ENCODE measurements at places on chromosomes 4 and X. TPM values are rescaled to one million over a fixed set of nuclear protein-coding genes. Genes with fewer than 3 reads are reported as not detected.
A peak's percentile ranks its signal among the peaks of the same experiment; 100 is the strongest.

GRCh38 chrX:87409113-87409841 lies 108.3 kb upstream of the KLHL4 start:
- peak; percentile 3 for DNase-seq

The CABS1 gene
- not detected for total RNA-seq

DNA sequence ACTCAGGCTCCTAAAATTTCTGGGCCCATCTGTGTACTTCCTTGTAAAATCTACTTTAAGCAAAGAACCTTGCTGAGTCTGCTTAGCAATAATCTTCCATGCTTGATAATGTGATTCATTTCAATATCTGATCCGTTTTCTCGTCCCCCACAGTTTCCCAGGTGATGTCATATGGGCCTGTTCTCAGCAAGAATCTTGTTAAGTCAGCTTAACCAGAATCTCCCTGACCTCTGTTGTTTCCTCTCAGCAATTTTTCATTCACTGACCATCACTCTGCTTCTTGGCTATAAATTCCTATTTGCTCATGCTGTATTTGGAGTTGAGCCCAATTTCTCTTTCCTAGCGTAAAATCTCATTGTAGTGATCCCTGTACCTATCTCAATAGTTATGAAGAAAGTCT lies 13.9 kb downstream of the CSN2 start:
- no peak for DNase-seq

The TMEM129 gene
- total RNA-seq, result 9.2 TPM

DNA sequence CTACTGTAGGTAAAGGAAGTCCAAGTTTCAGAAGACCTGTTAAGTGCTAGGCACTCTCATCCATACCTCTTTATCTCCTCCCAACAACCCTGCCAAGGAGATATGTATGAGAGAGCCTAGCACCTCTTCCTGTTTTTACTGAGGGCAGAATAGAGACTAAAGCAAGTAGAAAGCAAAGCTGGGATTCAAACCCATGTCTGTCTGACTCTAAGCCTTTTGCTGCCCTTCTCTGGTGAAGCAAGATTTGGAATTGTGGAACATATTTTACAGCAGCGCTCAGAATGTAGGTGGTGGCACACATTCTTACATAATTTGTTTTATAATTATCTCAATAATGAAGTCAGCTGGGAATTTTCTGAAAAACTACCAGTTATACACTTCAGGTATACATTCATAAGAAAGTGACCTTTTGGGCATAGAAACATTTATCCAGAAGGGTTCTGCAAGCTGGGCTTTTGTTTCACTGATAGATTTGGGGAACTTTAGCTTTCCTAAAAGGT lies 41.7 kb downstream of the SEPTIN11 start:
- DNase-seq, result no peak

The KIAA1210 gene
- total RNA-seq, result 0.10 TPM

DNA sequence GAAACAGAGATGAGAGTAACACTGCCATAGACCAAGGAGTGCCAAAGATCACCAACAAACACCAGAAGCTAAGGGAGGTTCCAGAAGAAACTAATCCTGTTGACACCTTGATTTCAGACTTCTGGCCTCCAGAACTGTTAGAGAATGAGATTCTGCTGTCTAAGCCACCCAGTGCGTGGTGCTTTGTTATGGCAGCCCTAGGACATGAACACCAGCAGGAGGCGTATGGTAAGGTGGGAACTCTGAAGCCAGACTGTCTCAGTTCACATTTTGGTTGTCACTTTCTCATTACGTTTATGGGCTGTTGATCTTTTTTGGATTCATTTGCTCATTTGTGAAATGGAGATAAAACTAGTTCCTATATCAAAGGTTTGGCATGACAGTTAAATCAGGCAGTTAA lies 142.9 kb downstream of the DCHS2 start:
- DNase-seq, result no peak

- no peak for DNase-seq
Measured at GRCh38 chrX:49162620-49163019, at the start of gene MAGIX. TSS of gene MAGIX (plus strand) at chrX:49162758. CDS start at chrX:49162890, 132 bp downstream.

GRCh38 chrX:154548028-154548316 lies 552 bp downstream of the IKBKG start:
- no peak for DNase-seq

DNA sequence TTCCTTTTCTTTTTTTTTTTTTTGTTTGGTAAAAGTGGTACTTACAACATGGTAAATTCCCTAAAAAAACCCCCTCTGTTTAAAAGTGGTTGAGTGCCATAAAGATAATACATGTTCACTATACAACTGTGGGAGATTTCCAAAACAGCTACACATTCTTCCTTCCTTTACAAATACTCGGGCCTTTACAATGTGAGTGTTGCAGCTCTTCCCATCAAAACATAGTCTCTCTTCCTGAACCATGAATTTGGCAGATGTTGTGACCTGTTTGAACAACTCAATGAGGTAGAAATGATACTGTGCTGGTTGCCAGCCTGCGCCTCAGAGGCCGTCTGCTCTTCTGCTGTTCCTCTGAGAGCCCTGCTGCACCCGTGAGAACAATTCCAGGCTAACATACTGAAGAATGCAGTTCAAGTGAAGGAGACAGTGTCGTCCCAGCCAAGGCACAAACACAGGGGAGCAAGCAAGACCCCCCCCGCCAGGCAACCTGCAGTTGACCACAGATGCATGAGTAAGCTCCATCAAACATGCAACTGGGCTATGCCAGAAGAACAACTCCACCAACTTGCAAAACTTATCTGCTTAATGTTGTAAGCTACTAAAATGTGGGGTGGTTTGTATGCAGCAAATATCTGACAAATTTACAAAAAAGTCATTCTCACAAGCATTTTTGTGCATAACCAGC lies 645.0 kb downstream of the PCDH7 start:
- no peak for DNase-seq

The CENPVL2 gene
- not detected for total RNA-seq

DNA sequence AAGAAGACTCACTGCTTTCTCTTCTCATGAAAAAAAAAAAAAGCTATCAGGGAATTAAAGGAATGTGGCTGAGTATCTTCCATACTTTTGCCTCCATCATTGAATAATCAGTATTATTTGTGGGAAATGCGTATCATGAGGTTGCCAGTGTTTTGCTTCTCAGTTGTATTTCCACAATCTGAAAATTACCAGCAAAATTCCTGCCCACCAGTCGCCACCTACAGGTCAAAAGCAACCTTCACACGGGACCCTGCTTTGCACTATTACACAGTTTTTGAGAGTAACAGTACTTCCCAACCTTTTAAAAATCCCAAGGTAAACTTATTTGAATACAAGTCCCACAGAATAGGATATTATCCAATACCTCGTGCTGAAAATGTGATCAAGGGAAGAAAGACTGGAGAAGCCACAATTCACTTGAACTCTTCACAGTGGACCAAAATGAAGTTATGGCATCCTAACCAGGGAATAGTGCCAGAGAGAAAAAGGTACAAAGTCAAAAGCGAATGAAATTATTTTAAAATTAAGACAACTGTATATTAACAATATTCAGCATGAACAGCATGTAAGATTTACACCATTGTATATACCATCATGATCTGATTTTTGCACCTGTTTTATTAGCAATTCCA lies 30.4 kb downstream of the PGRMC1 start:
- DNase-seq, result no peak

GRCh38 chr4:2046031-2046961 lies 12.8 kb upstream of the NAT8L start:
- no peak for DNase-seq

- no peak for DNase-seq
Measured at GRCh38 chr4:40423735-40424134, 88.6 kb downstream of the CHRNA9 start.

- peak; percentile 38 for DNase-seq
Measured at GRCh38 chr4:105990933-105991332, 95.7 kb downstream of the NPNT start.

DNA sequence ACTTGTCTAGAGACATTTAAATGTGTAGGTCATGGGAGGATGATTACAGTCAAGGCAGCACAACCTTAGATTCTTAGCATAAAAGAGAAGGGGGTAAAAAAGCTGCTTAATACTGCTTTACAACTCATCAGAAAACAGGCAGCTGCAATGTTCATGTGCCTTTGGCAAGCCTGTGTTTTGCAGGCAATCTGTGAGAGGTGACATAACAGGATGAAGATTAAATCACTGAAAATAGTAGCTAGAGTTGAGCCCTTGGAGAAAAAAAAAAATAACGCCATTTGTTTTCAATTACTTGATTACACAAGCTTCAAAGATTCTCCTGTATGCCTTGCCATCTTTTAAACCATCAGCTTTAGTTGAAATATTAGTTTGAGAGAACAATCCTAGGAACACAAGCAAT lies 847.6 kb upstream of the LCORL start:
- DNase-seq, result peak; percentile 12

GRCh38 chr4:36386691-36387090 lies 105.3 kb downstream of the DTHD1 start:
- DNase-seq, result no peak

- DNase-seq, result no peak
Measured at GRCh38 chr4:112751447-112751846, 114.5 kb downstream of the LARP7 start.

GRCh38 chr4:173943547-173943946 lies 339.9 kb downstream of the FBXO8 start:
- no peak for DNase-seq

- no peak for DNase-seq
Measured at GRCh38 chr4:18611026-18611425, 589.5 kb upstream of the LCORL start.

The KANTR gene
- total RNA-seq, result 15.1 TPM

DNA sequence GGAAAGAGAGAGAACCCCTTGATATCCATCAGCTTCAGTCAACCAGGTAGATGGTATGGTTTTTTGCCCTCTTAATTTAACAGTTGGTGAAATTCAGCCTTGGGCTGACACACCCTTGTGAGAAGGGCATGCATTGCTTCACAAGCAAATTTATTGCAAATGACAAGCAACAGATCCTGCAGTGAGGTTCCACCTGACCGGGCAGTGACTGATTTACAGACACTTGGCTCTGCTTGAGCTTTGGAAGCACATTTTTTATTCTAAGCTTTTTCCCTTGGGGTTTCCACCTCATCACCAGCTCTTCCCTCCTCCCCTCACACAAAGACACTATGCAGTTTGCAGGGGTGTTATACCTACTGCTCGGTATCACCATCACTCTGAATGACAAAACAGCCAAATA lies 28.3 kb upstream of the SERTM2 start:
- no peak for DNase-seq

DNA sequence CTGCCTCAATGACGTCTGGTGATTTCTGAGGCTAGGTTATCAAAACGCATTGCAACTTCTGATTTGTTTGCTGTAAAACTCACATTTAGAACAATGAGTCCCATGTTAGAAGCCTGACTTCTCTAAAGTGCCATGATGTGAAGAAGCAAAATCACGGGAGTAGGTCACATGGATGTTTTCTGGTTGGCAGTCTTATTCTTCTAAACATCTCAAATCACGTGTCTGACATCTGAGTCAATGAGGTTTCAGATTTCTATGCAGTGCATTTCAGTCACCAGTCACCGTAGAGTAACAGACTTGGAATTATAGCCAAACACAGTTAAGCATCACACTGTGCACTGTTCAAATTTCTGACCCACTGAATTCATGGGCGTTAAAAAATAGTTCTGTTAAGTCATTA lies 482.1 kb downstream of the TMA16 start:
- DNase-seq, result no peak

DNA sequence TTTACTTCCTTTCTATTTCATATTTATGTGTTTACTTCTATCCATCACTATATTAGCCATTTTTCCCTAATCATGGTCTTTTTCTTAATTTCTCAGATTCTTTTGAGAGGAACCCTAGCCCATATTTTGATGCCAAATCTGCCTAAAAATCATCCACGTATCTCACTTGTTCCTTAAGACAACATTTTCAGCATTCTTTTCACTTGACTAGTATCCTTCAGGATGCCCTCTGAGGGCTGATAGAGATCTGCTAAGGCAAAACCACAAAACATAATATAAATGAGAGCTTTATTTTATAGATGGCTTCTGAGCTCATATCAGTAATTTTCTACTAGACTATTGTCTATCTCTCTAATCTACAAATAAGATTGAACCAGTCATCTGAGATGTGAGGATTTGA lies 341.9 kb downstream of the GPM6A start:
- no peak for DNase-seq

GRCh38 chr4:38101563-38101962 lies 141.4 kb downstream of the PTTG2 start:
- DNase-seq, result no peak
